ENCODE measurements at places on chromosomes 2 and 18.

DNA sequence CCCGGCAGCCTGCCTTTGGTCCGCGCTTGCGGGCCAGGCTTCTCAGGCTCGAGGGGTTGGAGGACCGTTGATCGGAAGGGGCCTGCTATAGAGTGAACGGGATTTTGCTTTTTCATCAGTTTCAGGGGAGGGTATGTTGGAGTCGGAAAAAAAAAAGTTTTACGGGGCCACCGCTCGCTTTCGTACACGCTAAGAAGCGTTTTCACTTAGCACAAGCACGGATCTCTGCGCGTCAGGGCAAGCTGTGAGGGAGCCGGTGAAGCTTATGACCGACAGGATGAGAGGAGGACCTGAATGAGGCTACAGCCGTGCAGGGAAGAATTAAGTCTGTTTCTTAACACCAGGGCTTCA, 443 bp downstream of the CPSF3 start:
- no peak for DNase-seq

GRCh38 chr18:11826836-11827235, 24.4 kb upstream of the CHMP1B start:
- no peak for DNase-seq

GRCh38 chr18:79770501-79770815, 27.3 kb upstream of the KCNG2 start:
- no peak for DNase-seq

DNA sequence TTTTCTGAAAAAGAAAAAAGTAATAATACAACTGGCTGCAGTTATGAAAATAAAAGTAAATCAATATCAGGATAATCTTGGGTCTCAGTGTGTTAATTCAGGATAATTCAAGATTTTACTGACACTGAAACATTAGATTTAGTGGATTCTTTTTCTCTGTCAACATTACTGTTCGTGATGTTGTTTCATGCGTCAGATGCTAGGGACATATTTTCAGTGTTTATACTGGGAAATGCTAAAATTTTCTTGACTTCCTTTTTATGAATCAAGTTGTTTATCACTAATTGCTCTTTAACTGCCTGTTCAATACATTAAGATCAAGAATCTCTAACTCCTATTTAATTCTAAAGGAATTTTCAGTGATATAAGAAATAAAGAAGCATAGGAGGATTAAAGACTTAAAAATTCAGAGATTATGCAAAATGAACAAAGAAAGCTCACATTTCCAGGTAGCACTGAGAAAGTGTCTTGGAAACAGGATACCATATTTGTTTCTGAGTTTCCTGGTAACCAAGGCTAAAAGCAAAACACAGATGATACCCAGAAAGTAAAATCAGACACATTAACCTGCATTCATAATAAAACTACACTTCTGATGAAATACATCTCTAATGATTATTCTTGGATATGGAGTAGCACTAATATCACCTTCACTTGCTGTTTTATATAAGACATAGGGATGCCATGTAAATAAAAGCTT, 174.0 kb downstream of the ARL4C start:
- no peak for DNase-seq

- peak; percentile 85 for DNase-seq
These were observed 47.7 kb upstream of the POMC start for GRCh38 chr2:25215948-25216679.

DNA sequence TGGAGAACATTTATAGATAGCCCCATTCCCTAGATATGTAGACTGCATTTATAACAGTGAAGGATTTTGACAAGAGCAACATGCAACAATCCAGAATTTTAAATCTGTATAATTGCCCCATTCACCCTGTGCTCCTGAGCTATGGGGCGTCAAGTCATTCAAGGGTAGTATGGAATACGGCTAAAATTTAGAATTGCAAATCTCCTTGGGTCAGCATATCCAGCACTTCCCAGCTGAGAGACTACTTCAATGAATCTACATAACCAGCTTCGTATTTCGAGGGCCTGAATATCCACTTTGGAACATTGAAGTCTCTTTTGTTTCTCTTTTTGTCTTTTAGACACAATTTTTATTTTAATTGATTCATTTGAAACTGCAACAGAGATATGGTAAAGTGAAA, 28.4 kb upstream of the ACVR1C start:
- no peak for DNase-seq

- no peak for DNase-seq
These were observed 216.8 kb downstream of the EIPR1 start for GRCh38 chr2:3160751-3161330.

DNA sequence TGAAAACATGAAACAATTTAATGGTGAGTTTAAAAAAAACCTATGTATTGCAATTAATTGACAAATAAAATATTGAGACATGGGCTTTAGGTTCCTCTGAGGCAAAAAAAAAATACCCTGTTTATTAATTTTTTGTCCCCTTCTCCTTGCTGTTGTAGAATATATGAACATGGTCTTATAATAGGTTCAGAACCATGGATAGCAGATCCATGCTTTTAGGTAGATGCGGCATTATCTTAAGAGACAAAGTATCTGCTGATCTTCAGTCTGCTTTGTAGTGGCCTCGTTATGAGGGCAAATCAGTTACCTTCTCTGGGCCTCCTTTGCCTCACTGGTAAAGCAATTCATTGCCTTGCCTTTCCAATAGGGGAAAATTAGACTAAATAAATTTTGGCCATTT, 850.7 kb downstream of the NRXN1 start:
- DNase-seq: no peak

DNA sequence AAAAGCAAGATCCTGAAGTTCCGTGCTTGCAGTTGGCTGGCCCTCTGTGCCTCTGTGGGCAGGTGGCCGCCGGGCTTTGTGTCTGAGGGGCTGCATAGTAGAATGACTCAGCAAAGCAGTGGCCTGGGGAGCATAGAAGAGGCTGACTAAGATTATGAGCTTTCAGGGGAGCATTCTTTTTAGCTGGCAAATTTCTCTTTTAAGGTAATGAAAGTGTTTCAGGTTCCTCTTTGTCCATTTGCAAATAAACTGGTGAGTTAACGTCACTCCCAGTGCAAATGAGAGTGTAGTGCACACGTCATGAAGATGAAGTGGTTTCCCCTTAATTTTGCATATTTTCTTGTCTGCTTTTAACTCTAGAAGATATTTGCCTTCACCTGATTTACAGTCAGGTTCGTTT, 98.6 kb downstream of the BCL2L11 start:
- DNase-seq: no peak

DNA sequence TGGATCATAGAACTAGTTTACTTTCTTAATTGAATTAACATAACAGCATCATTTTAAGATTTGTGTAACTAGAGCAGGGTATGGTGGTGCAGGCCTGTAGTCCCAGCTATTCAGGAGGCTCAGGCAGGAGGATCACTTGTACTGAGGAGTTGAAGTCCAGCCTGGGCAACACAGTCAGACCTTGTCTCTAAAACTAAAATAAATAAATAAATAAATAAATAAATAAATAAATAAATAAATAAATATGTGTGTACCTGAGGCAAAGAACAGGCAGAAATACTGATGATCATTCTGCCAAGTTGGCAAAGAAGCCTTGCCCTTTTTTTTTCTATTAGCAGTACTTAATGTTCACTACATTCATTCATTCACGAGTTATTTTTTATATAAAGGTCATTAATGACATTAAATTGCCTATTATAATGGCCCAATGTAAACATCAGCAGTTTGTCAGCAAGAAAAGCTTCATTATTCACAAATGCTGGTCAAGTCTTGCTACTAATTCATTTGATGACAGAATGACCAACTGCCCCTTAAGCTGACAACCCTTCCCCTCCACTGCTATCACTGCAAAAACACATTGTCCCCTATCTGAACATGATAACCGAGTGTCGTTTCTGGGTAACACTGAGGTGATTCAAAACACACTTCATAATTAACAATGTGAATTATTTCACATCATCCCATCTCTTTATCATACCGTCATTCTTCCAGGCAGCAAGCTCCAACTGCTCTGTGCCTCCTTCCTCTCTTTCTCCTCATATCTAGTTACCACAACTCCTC, 39.0 kb downstream of the ARL5A start:
- no peak for DNase-seq

DNA sequence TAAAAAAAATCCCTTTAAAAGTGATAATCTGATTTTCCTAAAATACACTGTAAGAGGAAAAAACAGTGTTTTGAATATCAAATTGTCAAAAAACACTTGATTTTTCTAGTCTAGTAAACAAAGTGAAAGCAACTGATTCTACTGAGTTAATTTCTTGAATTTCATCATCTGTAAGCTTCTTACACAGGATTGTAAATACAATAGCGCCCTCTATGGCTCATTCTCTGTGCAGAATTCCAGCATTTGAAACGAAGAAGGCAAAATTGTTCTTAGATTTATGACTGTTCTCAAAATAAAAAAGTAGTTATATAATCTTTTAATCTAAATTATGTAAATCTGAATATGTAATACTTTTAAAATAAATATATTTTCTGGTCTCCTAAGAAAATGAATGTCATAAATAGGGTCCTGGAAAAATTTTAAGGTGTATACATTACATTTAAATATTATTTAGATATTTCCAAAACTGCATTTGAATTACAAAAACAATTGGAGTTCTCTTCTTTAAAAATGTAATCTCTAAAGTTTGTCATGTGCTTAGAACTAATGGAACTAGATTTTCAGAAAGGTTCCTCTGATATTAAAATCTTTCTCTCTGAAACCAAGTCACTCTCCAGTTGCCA, 176.9 kb upstream of the MC4R start:
- DNase-seq: peak; percentile 73

- no peak for DNase-seq
These were observed 141.0 kb downstream of the INHBB start for GRCh38 chr2:120486946-120487345.

DNA sequence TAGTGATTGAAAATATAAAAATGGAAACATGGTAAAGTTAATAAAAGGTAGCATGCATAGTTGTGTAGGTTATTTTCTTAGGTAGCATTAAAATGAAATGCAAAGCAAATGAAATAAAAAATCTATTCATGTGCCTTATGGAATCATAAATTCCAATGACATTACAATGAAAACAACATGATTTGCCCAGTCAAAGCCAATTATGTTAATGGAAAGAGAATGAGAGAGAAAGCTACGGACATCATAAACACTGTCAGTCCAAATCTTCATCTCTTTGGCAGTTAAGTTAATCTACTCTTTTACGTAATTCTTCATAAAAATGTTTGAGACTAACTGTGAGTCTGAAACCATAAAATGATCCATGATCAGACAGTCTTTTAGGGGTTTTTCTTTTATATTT, 636.7 kb upstream of the SYT4 start:
- no peak for DNase-seq

DNA sequence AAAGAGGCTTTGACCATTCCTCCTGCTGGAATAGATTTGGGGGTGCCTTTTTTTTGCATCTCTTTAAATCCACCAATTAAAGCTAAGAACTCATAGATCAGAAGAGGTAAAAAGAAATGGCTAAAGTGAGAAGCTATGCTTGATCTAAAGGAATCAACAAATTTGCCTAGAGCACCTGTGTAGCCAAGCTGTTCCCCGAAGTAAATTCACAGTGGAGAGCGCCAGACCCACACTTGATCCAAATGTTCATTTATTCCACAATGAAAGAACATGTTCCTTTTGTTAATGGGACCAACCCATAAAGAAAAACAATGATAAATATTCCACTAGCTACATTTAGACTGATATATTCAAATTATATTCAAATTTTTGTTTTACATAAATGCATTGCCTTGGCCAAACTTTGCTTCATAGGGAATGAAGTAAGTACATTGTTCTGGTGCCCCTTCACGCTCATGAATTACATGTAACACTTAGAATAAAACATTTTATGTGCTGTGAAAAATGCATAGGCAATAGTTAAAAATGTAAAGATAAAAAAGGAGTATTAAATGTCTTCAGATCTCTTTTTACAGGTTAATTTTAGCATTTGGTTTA, 167.4 kb downstream of the PKP4 start:
- DNase-seq: no peak

DNA sequence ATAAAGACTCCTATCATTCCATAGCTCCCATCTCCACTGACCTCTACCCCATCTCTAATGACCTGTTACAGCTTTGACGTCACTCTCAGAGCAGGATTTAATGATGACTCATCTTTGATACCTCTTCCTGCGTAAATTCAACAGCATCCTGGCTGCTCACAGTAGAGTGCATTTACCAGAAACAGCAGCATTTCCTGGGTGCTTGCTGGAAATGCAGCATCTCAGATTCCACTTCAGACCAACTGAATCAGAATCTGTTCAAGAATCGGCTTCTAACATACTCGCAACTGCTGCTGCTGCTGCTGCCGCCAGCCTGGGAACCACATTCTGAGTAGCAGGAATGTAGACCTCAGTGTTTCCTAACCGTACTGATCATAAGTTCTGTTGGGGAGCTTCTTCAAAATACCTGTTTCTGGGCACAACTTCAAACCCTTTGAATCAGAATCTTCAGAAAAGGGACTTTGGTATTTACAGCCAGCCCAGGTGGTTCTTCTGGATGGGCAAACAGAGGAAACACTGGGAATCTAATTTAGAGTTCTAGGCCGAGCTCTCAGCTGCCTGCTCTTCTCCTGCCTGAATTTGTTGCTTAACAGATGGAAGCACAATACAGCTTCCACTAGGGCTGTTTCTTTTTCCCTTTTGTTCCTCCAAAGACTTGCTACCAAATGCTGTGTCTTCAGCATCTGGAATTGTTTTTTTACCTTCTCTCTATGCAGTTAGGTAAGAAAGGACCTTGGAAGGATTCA, 241.4 kb downstream of the NCKAP5 start:
- peak; percentile 55 for DNase-seq

DNA sequence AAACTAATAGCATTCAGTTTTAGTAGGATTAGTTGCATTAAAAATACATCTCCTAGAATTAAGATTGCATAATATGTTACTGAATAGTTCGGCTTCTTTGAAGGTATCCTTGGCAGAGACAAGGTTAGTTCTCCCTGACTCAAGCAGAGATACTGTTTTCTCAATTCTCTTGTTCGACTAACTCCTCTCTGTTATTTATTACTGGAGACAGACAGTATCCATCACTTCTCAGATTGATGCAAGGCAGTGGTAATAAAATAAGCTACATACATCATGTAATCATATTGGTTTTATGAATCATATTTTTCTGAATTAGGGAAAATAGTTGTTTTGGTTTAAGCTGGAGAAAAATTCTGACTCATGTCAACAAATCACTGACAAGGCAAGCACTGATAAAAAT, 134.8 kb downstream of the SLC8A1 start:
- peak; percentile 66 for DNase-seq

GRCh38 chr2:238722883-238723282, 125.0 kb upstream of the TWIST2 start:
- no peak for DNase-seq

DNA sequence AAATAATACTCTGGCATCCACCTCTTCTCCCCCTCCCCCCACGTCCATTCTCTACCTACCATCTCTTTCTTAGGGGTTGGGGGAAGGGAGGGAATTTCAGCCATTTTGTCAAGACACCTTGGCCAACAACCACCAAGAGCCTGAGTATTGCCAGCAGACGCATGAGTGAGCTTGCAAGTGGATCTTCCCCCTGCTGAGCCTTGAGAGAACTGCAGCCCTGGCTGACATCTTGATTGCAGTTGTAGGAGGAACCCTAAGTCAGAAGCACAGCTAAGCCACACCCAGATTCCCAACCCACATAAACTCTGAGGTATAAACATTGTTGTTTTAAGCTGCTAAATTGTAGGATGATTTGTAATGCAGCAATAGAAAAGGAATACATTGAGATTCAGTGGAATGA, 165.6 kb downstream of the TMEFF2 start:
- DNase-seq: no peak
